ENCODE measurements at places on chromosomes 1 and 21.

DNA sequence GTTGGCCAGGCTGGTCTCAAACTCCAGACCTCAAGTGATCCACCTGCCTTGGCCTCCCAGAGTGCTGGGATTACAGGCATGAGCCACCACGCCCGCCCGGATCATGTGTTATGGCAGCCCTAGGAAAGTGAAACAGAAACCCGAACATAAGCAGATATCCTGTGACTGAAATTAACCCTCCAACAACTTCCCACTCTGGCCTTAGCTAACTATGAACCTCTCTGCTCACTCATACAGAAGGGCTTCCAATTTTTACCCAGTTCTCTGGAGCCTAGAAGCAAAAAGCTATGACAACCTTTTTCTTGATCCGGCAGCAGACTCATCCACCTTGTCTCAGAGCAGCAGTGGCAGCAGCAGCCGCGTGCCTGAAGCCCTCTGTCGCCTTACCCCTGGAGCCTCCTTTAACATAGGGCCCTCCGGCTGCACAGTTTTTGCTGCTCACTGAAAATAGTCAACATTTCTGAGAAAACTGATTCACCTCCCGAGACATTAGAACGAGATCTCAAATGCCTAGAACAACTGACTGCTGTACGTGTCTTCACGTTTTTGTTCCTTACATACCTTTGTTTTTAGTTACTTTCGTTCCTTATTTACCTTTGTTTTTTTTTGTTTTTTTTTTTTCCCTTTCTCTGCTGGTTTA, 9.3 kb downstream of the CBR1 start:
- no peak for DNase-seq

DNA sequence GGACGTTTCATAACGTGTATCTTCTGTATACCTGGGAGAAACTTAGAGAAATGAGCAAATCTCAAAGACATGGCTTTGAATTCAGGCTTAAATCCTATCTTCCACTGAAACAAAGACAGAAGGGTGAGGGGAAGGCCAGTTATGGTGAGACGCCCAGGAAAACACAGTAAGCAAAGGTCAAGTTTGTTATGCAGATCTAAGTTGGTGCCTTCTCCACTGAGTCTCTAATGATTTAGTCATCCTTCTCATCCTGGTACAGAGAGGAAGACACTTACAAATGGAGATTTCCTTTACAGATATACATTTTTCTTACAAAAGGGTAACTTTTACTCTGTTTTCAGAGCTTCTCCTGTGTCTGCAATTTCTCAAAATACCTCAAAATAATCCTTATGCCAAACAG, 64.4 kb downstream of the MAP3K7CL start:
- DNase-seq: no peak

DNA sequence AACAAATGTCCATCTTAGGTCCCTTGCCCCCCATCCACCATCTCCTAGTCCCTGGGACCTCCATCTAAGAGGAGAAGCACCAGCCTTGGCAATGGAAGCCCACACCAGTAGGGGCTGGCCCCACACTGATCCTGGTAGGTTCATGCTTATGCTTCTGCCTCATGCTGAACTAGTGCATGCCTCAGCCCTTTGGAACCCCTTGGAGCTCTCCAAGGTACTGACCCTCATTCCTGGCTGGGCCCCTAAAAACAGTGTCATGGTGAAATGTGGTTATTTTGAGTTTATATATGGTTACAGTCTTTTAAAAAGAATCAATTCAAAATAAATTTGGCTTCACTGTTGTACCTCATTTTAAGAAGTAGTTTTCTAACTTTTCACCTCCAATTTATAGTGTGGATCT, 108.3 kb downstream of the HIVEP3 start:
- no peak for DNase-seq

DNA sequence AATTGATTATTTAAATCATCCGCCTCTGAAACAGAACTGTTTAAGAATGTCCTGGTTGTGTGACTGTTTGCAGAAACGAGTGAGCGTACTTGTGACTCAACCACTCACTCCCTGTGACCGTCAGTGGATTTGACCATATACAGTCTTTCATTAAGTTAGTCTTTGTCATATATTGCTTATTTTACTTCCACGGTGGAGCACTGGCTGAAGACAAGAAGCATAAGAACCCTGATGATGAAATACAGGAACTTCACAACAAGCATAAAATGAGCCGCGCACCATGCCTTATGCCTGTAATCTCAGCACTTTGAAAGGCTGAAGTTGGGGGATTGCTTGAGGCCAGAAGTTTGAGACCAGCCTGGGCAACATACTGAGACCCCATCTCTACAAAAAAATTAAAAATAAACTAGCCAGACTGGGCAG, 194.0 kb downstream of the TOMM20 start:
- DNase-seq: no peak

GRCh38 chr21:19400223-19400770, 996.7 kb upstream of the TMPRSS15 start:
- DNase-seq: no peak

DNA sequence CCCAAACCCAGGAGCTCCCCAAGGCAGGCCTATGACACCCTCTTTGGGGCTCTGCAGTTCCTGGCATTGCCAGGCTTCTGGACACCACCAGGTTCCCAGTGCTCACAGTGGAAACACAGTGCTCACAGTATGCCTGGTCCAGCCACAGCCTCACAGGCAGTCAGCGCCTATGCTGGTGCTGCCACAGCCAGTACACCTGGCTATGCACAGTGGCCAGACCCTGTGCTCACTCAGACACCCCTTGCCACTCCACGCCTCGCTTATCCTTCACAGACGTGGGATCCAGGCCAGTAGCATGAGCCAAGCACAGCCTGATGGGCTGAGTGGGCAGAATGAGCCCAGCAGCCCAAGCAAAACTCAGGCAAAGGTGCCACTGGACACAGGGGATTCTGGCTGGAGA, 579.2 kb upstream of the ADGRL2 start:
- no peak for DNase-seq

GRCh38 chr1:6869545-6869944, 84.3 kb downstream of the CAMTA1 start:
- DNase-seq: no peak

GRCh38 chr1:171805395-171806115, 24.1 kb downstream of the METTL13 start:
- no peak for DNase-seq

DNA sequence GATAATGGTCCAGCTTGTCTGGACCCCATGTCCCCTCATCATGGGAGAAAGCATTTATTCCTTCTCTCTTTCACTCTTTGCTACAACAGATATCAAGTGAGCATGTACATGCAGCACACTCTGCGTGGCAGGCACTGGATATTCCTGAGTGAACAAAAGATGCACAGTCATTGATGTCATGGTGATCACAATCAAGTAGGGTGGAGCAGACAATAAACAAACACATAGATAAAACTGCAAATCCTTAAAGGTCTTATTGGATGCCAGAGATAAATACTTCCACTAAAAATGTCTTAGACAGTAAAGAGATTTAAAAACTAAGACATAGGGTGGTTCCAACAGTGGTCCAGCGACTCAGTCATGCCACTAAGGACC, 178.0 kb downstream of the ZC3H11B start:
- DNase-seq: no peak

DNA sequence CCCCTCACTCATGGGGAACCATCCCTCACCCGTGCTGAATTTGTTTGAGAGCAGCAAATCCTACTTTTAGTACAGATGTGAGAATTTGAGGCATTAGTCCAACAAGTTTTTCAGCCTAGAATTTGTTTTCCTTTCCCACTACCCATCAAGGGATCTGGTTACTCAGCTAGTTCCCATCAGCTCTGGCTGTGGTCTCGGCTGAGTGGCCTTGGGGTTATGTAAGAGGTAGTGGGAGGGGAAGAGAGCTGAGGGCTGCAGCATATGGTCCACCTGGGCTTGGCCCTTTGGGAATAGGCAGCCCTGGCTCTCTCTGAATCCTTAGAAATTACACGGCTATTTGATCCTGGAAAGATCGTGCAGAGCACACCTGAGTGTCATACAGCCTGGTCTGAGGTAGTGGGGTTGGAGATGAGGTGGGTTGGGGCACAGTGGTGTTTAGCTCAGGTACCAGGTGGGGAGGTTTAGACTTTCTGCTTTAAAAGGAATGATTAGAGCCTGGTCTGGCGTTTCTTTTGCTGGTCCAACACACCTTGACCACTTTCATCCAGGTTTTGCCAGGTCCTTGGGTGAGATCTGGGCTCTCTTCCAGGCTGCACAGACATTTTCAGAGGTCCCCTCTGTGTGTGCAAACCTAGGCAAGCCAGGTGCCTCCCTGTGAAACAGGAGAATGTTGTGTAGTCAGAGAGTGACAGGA, 4.2 kb downstream of the GSTM4 start:
- no peak for DNase-seq

- DNase-seq: no peak
Observed at GRCh38 chr1:147892731-147893214, 9.8 kb upstream of the GJA8 start.

- no peak for DNase-seq
Observed at GRCh38 chr21:43034101-43034500, 41.5 kb downstream of the CBS start.

DNA sequence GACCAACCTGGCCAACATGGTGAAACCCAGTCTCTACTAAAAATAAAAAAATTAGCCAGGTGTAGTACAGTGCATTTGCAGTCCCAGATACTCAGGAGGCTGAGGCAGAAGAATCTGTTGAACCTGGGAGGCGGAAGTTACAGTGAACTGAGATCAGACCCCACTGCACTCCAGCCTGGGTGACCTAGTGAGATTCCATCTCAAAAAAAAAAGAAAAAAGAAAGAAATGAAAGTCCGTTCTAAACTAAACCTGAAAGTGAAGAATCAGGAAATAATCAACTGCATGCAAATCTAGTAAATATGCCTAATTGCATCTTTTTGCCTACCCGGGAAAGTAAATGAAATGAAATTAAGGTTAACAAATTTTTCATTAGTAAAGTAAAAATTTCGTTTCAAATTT, 99.6 kb downstream of the ZZZ3 start:
- no peak for DNase-seq

DNA sequence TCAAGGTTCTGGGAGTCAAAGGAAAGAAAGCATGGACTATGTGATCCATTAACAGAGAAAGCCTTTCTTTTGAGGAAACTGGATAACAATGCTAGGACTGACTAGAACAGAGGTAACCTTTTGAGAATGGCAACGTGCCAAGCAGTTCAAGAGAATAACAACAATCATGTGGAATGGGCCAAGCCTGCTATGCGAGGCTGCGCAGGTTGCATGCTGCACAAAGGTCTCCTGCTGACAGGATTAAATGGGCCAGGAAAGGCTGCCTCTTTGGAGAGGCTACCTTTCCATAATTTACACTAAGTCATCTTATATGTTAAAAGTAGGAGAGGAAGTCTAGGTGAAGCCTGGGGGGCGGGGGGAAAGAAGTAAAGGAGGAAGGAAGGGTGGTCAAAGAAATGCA, 5.8 kb downstream of the PCNX2 start:
- DNase-seq: no peak

- no peak for DNase-seq
Observed at GRCh38 chr1:211928993-211929637, 98.6 kb upstream of the LPGAT1 start.

GRCh38 chr1:30808067-30808662, 50.6 kb upstream of the LAPTM5 start:
- DNase-seq: no peak

GRCh38 chr1:22665752-22666151, 12.7 kb downstream of the C1QB start:
- DNase-seq: no peak
